ENCODE measurements at places on chromosomes 16 and 17.

DNA sequence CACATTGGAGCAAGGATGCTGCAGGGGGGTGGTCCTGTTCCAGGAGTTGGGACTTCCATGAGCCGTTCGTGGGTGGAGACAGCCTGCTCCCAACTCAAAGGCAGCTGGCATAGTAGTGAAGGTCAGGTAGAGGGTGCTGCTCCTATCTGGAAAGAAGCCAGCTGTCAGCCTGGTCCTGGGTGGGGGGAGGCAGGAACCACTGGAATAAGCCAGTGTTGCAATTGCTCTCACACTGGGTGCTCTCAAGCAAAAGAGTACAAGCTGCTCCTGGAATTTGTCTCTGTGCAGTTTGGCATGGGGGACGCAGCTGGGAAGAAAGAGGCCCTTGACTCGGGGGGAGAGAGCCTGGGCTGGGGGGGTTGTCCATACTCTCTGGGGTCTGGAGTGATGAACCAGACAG lies 8.7 kb downstream of the CACNG5 start:
- DNase-seq: no peak

DNA sequence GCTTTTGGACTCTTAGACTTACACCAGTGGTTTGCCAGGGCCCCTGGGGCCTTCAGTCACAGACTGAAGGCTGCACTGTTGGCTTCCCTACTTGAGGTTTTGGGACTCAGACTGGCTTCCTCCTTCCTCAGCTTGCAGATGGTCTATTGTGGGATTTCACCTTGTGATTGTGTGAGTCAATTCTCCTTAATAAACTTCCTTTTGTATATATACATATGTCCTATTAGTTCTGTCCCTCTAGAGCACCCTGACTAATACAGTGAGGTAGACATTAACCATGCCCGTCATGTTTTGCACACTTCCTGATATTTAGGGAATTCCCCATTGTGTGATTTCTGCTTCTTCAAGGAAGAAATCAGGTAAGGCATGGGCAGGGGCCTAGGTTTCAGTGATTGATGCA lies 147.8 kb upstream of the CA10 start:
- DNase-seq: no peak

- DNase-seq: peak; percentile 93
Observed at GRCh38 chr17:42773290-42774035, at the start of gene VPS25. Gene VPS25, plus strand, starts transcription at chr17:42773449. Its CDS starts 27 bp downstream, at chr17:42773476.

- no peak for DNase-seq
Observed at GRCh38 chr17:78573955-78574354, 3.2 kb downstream of the DNAH17 start.

DNA sequence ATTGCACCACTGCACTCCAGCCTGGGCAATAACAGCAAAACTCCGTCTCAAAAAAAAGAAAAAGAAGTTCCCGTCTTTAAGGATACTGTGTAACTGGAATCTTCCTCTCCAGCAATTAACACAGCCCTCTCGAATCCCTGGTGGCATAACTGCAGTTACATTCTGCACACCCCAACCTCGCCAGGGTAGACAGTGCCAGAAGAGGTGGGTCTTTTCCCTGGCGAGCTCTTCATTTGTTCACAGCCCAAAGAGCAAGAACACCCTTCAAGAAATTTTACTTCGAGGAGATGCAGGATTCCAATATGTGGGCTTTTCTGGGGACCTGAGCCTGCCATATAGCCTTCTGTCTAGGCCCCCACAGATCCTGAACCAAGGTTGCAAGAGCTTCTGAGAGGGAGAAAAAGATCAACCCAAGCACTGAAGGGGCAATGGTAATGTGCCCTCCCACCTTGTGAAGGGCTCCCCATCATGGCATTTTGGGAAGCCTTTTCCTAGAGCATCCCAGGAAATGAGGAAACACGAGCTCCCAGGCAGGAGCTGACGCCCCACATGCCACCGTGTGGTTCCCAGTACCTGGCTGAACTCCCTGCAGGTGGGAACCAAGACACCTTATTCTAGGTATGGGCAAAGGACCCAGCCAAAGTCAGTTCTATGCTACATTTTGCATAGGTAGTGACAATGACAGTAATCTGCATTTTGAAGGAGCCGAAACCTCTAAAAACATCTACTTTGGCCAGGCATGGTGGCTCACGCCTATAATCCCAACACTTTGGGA lies 26.9 kb downstream of the TK2 start:
- no peak for DNase-seq

- DNase-seq: no peak
Observed at GRCh38 chr17:29158096-29158487, 22.1 kb downstream of the MYO18A start.

DNA sequence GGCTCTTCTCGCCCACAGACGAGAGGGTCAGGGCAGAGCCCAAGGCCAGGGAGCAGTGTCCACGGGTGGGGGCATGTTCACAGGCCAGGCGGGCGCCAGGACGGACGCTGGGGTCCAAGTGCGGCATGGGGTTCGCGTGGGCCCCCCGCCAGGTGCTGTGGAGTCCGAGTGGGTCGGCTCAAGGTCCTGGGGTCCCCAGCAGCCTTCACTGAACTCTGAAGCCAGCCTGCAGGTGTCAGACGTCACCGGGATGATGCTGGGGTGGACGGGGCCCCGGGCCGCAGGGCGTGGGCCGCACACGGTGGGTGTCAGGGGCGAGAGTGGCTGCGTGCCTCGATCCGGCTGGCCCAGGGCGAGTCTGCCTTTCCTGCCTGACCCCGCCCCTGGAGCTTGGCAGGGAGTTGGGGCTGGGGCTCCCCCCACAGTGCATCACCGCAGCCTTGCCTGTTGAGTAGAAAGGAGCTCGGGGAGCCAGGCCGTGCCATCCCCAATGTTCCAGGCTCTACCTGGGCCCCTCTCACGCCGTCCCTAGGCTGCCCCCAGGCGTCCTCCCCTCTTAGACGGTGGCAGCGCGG lies 19.0 kb downstream of the CACNA1H start:
- DNase-seq: no peak

GRCh38 chr17:73318836-73319235 lies 7.0 kb upstream of the CDC42EP4 start:
- DNase-seq: peak; percentile 75

- DNase-seq: no peak
Observed at GRCh38 chr16:88374736-88375135, 8.0 kb upstream of the ZNF469 start.

DNA sequence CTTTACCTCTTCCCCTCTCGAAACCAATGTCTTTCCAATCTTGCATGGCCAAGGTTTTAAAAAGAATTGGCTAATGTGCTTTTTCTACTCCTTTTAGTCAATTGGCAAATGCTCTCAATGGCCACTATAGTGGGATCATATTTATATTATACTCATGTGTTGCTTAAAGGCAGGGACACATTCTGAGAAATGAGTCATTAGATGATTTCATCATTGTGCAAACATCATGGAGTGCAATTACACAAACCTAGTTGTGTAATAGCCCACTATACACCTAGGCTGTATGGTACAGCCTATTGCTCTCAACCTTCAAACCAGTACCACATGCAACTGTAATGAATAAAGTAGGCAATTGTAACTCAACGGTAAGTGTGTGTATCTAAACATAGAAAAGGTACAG lies 180.9 kb downstream of the HS3ST3A1 start:
- DNase-seq: peak; percentile 30

DNA sequence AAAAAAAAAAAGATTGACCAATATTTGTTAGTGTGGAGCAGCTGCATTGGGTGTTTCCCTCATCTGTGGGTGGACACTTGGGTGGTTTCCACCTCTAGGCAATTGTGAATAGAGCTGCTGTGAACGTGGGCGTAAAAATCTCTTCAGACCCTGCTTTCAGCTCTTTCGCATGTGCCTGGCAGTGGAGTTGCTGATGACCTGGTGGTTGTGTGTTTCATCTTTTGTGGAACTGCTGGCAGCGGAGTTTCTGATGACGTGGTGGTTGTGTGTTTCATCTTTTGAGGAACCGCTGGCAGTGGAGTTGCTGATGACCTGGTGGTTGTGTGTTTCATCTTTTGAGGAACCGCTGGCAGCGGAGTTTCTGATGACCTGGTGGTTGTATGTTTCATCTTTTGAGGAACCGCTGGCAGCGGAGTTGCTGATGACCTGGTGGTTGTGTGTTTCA lies 21.4 kb downstream of the ZC3H18 start:
- DNase-seq: peak; percentile 15

DNA sequence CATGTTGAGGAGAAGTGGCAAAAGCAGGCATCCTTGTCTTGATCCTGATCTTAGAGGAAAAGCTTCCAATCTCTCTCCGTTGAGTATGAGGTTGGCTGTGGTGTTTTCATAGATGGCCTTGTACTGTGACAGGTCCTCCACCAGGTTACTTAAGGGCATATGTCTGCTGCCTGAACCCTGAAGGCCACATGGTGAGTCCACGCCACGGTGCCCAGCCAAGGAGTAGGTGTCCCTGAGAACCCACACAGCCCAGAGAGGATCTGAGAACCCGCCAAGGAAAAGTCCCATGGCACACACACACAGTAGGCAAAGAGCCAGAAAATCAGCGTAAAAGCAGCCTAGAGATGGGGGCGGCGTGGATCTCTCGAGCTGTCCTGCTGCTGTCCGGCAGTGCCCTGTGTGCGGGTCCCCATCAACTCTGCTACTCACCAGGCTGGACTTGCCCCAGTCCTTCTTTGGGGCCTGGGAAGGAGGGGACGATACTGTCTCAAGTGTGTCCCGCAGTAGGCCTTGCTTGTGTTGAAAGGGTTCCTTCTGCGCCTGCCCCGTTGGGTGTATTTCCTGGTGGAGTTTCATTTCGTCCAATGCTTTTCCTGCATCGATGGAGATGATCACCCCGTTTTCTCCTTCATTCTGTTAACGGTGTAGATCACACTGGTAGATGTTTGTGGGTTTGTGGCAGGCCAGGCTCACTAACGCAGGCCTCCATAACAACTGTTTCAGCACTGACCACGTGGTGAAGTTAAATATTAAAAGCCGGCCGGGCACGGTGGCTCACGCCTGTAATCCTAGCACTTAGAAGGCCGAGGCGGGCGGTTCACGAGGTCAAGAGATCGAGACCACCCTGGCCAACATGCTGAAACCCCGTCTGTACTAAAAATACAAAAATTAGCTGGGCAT lies 90.8 kb upstream of the DNAH17 start:
- DNase-seq: no peak

GRCh38 chr16:55248058-55248457 lies 75.9 kb upstream of the IRX6 start:
- no peak for DNase-seq

GRCh38 chr16:20344611-20345010 lies 7.9 kb downstream of the UMOD start:
- DNase-seq: no peak

DNA sequence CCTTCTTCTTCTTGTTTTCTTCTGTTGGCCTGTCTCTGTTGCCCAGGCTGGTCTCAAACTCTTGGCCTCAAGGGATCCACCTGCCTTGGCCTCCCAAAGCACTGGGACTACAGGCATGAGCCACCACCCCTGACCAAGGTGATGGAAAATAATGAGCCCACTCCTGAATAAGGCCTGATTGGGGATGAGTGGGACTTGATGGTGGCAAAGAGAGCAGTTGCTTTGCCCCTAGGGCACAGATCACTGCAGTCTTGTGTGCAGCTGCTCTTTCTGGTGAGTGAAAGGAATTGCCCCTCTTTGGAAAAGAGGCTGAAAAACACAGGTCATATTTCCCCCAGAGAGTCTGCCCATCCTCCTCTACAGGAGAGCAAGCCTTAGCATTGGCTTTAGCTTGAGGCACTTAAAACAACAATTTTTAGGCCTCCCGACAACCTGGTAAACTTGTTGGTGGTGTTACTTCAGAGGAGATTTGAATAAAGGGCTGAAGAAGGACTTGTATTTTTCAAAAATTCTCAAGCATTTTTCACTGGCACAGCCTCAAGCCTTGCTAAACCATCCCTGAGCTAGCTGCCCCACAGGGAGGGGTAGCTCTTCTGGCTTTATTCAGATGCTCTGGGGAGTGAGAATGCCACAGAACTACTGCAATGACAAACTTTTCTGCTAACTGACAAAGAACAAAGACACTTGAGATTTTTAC lies 6.1 kb upstream of the PDP2 start:
- DNase-seq: peak; percentile 22

GRCh38 chr16:22030087-22030812 lies 22.3 kb downstream of the MOSMO start:
- no peak for DNase-seq

DNA sequence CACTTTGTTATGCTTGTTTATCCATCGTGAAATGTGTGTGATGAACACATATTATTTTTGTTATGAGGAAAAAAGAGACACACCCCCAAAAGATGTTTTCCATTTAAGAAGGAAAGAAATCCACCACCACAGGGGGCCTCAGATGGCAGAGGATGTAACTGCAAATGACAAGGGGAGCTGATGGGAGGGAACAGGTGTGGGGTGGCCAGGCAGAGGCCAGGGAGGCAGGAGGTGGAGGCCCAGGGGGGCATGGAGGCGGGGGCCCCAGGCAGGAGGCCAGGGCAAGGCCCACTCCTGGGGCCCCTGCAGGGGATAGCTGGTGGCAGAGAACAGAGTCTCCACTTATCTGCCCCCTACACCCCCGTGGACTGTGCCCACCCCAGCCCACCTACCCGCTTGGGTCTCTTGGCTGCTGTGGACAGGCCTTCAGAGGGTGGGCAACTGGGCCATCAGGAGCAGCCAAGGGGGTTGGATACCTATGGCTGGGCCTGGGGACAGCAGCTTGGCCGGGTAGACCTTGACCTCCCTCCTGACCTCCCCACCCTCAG lies 28.0 kb downstream of the PPL start:
- no peak for DNase-seq
